ENCODE measurements at places on chromosomes 12 and 14. TPM values are rescaled to one million over a fixed set of nuclear protein-coding genes. Genes with fewer than 3 reads are reported as not detected.
A peak's percentile ranks its signal among the peaks of the same experiment; 100 is the strongest.

- DNase-seq: no peak
- H3K36me3 ChIP-seq: no peaks in the 10 kb centered on the region
- peaks cover 7% of the 10 kb centered on the region for H3K4me1 ChIP-seq
- H3K27ac ChIP-seq: peak overlapping the region; percentile 33
These were observed 17.4 kb downstream of the HDAC7 start for GRCh38 chr12:47802312-47802711.

DNA sequence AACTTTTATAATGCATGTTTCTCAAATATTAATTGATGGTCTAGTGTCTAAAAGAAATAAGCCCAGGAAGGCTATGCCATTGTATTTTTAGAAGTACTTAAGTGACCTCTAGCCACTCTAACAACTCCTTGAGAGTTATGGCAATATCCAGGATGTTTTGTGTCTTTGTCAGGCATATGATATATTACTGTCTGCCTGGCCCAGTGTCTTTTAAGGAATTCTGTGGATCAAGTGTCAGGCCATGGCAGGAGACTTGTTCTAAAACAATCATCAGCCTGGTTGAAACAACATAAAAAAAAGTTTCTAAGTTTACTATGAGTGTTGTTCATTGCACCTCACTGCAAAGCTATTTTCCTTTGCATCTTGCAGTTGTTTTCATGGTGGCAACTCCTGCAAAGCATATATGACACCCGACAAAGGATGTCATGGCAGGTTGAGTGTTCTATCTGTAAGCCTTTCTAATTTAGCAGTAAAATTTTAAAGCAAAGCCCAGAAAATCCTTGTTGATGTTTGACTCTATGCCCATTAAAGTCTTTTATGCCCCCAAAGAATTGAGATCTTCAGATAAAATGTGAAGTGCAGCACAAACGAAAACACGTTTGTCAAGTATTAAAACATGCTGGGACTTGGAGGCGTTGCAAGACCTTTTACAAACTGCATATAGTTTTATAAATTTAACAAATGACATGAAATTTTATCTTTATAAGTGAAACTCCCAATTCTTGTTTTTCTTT lies 89.5 kb upstream of the SLC38A2 start:
- peaks cover 4% of the 10 kb centered on the region for H3K4me1 ChIP-seq
- no peaks in the 10 kb centered on the region for H3K27me3 ChIP-seq
- H3K27ac ChIP-seq: no peak overlapping the region
- no peak overlapping the region for H3K4me3 ChIP-seq
- no peak for DNase-seq

DNA sequence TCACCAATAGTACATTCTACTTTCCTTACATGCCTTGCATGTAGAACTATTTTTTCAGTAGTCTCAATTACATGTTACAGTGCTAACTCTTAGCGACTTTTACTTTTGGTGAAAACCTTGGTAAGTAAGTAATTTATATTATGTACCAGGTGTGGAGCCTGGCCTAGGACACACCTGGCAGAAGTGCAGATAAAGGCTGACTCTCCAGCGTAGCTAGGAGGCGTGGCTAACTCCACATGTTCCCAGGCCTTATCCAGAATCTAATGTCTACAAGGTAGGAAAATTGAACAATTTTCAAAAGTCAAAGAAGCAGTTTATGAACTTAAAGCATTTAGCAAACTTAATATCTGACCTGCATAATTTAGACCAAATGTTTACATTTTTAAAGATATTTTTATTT lies 157.4 kb downstream of the DHRS2 start:
- no peak overlapping the region for H3K4me3 ChIP-seq
- no peaks in the 10 kb centered on the region for H3K27me3 ChIP-seq
- peak; percentile 26 for DNase-seq
- H3K27ac ChIP-seq: no peak overlapping the region
- no peaks in the 10 kb centered on the region for H3K4me1 ChIP-seq

DNA sequence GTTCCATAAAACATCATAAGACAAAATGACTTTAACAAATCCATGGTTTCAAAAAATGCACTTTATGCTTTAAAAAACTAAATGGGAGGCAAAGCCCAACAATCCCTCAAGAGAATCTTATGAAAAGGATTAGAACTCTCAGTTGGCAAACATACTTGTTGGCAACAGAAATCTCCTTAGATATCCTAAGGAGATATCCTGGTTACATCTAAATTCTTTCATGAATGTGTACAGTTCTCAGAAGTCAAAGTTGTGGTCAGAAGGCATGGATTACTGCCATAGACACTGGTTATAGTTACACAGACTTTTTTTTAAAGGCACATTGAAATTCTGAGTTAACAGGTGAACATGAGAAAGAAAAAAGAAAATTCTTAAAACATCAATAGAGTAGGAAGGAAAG lies 17.5 kb upstream of the ISM2 start:
- DNase-seq: no peak
- no peaks in the 10 kb centered on the region for H3K27me3 ChIP-seq
- no peak overlapping the region for H3K4me3 ChIP-seq
- H3K4me1 ChIP-seq: no peaks in the 10 kb centered on the region
- peaks cover 5% of the 10 kb centered on the region for H3K36me3 ChIP-seq
- H3K27ac ChIP-seq: no peak overlapping the region

GRCh38 chr12:728781-729180 lies 23.6 kb upstream of the WNK1 start:
- DNase-seq: no peak
- no peak overlapping the region for H3K27ac ChIP-seq
- H3K27me3 ChIP-seq: no peaks in the 10 kb centered on the region
- no peaks in the 10 kb centered on the region for H3K4me1 ChIP-seq

DNA sequence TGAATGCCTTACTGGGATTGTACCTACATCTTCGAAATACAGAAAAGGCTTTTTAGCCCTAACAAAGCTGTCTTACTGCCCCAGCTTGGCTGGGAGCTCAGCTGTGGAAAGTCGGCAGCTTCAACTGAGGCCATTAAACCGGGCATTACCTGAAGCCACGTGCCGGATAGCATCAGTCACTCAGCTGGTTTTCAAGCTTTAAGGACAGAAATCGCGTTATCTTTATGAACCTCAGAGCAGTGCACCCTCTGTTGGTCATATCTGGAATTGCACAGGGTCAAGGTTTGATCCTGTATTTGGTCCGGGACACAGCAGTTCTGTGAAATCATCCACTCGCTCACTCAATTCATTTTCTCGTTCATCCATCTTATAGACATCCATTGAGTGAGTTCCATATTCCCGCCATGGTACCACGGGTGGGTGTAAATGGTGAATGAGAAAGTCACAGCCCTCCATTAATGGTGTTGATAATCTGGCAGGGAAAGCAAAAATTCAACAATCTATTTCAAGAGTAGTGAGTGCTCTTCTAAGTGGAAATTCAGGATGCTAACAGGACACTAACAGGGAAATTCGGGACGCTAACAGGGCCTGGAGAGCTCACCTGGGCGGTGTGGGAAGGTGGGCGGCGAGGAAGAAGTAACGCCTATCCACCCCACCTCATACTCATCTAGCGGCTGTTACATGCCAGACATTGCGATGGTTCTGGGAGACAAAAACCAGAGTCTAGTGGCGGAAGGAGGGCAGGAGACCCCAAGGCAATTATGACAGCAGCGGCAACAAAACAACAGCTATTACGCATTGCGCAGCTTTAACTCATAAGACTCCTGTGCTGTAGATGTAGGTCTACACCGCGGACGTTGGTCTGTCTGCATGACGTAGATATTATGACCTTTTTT lies 60.6 kb upstream of the TCL1A start:
- H3K27me3 ChIP-seq: no peaks in the 10 kb centered on the region
- H3K4me1 ChIP-seq: no peaks in the 10 kb centered on the region
- H3K36me3 ChIP-seq: no peaks in the 10 kb centered on the region
- H3K27ac ChIP-seq: no peak overlapping the region

The EFS gene
- 1.1 TPM for total RNA-seq

The CRIP2 gene
- 11.3 TPM for total RNA-seq

The E2F7 gene
- 2.4 TPM for total RNA-seq

Data from colonic mucosa (tissue), 4 donors.